Colonic mucosa (tissue), 4 donors: ENCODE measurements at places on chromosomes 6 and 20.

DNA sequence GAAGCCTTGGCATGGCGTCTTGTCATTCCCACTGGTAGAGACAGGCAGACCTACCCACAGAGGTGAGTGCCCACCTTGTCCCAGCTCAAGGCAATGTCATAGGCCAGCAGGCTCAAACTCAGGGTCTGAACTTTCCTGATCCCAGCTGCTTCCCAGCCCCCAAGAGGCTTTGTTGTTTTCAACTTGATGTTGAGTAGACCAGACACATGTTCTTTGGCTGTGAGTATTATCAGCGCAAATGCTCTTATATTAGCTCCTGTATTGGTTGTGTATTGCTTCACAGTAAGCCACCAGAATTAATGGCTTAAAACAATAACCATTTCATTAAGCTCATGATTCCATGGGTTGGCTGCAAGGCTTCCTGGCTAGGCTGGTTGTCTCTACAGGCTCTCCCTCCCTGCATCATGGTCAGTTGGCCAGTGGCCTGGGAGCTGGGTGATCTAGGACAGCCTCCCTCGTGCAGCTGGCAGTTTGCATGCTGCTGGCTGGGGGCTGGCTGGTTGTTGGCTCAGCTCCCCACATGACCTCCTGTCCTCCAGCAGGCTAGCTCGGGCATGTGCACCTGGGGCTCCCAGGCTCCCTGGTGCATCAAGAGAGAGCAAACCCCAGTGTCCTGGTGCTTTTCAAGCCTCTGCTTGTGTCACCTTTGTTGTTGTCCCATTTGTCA is 21.6 kb downstream of the TOX2 start:
- no peak for DNase-seq

DNA sequence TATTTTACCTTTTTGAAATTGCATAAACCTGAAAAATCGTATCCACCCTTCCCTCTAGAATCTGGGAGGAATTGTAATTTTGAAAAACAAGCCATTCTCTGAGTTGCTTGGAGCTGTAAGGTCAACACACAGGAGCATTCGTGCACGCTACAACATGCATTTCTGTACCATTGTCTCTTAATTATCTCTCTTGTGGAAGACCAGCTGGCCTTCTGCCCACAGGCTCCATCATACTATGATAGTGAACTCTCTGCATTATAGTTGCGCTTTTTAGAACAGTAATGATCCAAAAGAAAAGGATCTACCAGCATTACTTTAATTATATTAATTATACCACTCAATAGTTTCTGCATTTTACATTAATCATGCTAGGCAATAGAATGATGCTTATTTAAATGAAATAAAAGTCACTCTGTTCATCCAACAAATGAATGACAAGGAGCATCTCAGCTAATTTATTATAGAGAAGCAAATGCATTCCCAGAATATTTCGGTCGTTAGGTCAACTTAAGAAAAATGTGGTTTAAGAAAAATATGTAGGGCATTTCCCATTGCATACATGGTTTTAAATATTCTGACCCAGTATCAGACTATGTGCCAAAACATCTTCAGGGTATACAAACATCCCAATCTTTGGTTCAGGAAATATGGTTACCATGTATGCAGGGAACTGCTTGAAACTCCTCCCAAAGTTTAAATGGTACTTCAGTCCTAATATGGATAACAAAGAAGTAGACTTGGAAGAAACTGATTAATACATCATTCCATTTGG is 263.5 kb downstream of the TFAP2A start:
- DNase-seq, result no peak

- no peak for DNase-seq
Measured at GRCh38 chr20:52268184-52268749, 76.7 kb upstream of the ZFP64 start.

DNA sequence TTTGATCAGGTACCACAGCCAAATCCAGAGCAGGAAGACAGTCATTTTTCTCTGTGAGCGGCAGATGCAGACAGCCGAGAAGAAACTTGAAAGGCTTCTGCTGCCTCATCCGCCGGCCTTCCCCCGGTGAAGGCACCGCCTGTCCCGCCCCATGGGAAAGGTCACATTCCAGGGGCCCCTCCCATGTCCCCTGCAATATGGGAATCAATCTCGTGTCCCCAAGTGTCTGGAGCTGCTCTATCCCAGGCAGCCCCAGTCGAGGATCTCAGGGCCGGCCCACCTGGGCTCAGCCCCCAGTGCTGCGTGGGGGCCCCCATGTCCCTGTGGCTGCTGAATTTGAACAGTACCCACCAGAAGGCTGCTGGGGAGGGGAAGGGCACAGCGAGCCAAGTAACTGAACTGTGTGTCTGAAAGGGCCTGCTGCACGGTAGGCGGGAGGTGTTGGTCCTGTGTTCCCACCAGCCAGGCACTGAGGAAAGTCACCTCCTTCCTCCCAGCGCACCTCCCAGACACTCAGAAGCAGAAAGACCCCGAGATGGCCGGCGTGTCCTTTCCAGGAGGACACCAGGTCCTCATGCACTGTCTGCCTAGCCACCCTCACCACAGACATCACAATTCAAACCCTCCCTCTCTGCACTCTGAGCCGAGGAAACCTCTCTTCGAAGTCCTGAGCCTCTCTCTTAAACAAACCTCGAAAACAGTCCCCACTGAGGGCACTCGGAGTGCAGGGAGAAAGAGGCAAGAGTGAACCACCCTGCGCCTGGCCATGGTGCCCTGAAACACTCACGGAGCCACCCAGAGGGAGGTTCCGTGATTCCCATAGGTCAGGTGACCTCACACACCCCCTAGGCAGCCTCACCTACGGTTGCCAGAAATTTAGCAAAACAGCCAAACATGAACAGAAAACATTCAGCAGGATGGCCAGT is 99.3 kb downstream of the PSMB1 start:
- no peak for DNase-seq

- no peak for DNase-seq
Measured at GRCh38 chr6:34357937-34358336, 34.5 kb downstream of the NUDT3 start.

- DNase-seq, result no peak
Measured at GRCh38 chr6:34695729-34696188, 808 bp downstream of the ILRUN start.

- peak; percentile 58 for DNase-seq
Measured at GRCh38 chr6:26056583-26057350, 30.5 kb upstream of the HFE start.

- no peak for DNase-seq
Measured at GRCh38 chr6:163525926-163526325, 111.4 kb downstream of the QKI start.

- no peak for DNase-seq
Measured at GRCh38 chr20:46205349-46205748, 87.2 kb downstream of the CD40 start.

GRCh38 chr6:163302747-163303146 is 111.8 kb upstream of the QKI start:
- no peak for DNase-seq

DNA sequence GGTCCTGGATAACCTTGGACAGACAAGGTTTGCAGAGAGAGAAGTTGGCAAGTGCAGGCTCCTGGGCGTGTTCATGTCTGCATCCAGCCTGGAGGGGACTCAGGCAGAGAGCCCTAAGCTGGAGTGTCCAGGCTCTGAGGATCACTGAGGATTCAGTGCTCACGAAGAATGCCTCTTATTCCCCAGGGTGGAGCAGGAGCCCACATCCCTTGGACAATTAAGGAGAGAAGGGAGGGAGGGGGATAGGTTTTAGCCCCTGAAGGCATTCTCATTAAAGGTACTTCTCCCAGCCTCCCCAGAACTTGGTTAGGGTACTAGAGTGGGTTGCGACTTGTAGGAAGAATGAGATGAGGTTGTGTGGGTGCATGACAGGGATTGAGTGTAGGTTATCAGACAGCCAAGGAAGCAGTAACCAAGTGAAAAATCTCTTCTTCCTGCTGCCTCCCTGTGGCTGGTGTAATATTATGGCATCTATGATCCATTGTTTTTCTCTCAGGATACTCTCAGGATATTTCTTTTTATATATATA is 680 bp downstream of the HLA-DPB1 start:
- no peak for DNase-seq

DNA sequence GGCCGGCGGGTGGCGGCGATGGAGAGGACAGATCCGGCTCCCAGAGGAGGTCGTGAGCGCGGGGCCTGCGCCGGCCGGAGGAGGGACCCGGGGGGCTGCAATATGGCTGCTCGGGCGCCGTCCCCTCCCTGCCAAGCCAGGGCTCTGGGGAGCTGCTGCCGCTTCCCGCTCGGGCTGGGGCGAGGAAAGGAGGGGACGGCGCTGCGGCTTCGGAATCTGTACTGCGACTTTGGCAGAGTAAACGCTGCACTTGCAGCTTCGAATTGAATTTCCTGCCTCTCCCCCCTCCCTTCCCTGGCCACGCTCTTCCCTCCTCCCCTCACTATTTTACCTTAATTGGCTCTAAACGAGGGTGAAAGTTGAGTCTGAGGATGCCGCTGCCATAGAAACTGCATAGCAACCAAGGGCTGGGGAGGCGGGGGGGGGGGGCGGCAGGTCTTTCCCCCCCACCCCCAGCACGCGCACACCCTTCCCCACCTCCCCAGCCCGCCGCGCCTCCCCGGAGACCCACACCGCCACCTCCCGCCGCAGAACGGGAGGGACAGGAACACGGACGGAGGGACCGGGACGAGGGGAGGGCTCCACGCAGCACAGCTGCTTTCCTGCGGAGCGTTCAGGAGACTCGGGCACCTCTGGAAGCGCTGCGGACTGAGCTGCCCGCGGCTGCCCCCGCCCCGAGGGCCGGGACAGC is 93.9 kb downstream of the RNASET2 start:
- DNase-seq, result no peak

- no peak for DNase-seq
Measured at GRCh38 chr6:155273431-155273830, 9.6 kb downstream of the CLDN20 start.

DNA sequence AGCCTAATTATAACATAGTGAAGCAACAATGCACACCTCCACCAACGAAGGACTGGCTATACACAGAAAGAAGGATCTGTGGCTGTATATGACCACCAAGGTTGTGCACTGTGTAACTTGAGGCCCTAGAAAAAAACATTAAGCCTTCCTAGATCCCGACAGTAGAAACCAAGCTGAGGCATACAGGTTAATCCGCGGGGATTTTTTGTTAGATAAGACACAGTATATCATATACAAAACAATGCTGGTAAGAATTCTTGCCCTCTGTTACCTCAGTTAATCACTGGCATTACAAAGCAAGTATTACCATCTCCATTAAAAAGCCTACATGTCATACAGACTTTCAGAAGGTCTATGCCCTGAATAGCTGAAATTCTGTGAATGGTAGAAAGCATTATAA is 228.8 kb downstream of the TBC1D32 start:
- DNase-seq, result no peak

- DNase-seq, result no peak
Measured at GRCh38 chr6:124869416-124869815, 92.8 kb upstream of the RNF217 start.
